Chondrocyte (in vitro differentiated cells): ENCODE measurements at places on chromosomes 5 and 9.
A peak's percentile ranks its signal among the peaks of the same experiment; 100 is the strongest.

GRCh38 chr9:70340572-70340971 lies 73.9 kb downstream of the KLF9 start:
- peaks cover 18% of the 10 kb centered on the region for H3K4me1 ChIP-seq
- no peak for DNase-seq
- no peaks in the 10 kb centered on the region for H3K27me3 ChIP-seq
- H3K36me3 ChIP-seq, result peaks cover 20% of the 10 kb centered on the region
- H3K27ac ChIP-seq, result peak overlapping the region; percentile 22

- H3K4me3 ChIP-seq, result no peak overlapping the region
- peaks cover 27% of the 10 kb centered on the region for H3K4me1 ChIP-seq
- H3K27me3 ChIP-seq, result no peaks in the 10 kb centered on the region
- peaks cover 37% of the 10 kb centered on the region for H3K36me3 ChIP-seq
- peak; percentile 4 for DNase-seq
- H3K27ac ChIP-seq, result peak overlapping the region; percentile 93
Observed at GRCh38 chr5:151037561-151038411, 17.4 kb downstream of the GPX3 start.

DNA sequence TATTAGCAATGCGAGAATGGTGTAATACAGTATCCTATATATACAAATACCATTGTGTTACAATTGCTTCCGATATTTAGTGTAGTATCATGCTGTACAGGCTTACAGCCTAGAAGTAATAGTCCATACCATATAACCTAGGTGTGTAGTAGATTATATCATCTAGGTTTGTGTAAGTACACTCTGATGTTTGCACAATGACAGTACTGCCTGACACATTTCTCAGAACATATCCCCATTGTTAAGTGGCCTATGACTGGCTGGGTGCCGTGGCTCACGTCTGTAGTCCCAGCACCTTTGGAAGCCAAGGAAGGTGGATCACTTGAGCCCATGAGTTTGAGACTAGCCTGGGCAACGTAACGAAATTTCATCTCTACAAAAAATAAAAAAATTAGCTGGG lies 124.6 kb downstream of the PAM start:
- peaks cover 6% of the 10 kb centered on the region for H3K4me1 ChIP-seq
- no peaks in the 10 kb centered on the region for H3K27me3 ChIP-seq
- no peak overlapping the region for H3K4me3 ChIP-seq
- H3K27ac ChIP-seq, result no peak overlapping the region

DNA sequence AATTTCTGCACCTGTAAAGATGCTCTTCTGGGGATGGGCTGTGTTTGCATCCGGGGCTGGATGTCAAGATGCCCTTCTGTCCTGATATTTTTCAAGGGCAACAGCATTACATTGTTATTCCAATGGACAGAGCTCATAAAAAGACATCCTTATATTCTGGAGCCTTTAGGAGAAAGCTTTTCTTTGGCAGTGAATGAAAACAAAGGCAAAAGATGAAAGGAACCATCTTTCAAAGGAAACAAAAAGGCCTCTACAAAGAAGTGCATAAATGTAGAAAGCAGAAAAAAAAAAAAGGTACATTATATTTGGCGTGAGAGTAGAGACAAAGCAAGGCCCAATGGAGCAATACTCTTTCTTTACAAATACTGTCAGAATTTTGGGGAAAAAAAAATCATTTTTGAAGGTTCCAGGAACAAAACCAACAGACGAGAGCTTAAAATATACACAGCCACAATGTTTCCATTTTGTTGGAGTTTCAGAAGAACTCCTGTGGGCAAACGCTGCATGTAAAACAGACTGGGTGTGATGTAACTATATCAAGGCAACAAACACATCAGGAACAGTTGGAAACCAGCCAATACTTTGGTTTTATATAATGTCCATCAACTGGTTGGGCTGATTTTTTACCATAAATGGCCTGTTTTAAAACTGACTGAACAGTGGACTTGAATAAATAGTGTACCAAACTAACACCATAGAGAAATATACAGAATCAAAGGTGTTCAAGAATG lies 885.6 kb upstream of the DMAC1 start:
- H3K27ac ChIP-seq, result no peak overlapping the region
- no peak for DNase-seq
- no peak overlapping the region for H3K4me3 ChIP-seq
- H3K27me3 ChIP-seq, result no peaks in the 10 kb centered on the region
- H3K36me3 ChIP-seq, result no peaks in the 10 kb centered on the region

DNA sequence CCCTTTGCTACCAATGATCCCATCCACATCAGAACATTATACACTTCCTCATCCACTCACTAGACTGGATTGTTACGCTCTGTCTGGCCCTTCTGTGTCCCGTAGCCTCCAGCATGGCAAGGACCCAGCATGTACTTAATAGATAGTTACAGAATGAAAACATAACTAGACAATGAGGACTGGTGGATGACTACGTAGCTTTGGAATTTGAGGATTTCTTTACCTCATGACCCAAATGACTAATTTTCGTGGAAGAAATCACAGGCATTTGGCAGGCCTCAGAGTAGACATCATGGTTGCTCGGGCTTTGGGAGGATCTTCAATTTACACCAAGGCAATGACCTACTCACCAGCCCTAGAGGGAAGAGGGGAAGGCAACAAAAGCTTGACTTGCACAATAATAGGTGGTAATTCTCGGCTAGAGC lies 299.8 kb downstream of the TLE1 start:
- H3K4me3 ChIP-seq, result no peak overlapping the region
- no peaks in the 10 kb centered on the region for H3K27me3 ChIP-seq
- H3K4me1 ChIP-seq, result peaks cover 24% of the 10 kb centered on the region
- H3K36me3 ChIP-seq, result no peaks in the 10 kb centered on the region
- DNase-seq, result no peak

DNA sequence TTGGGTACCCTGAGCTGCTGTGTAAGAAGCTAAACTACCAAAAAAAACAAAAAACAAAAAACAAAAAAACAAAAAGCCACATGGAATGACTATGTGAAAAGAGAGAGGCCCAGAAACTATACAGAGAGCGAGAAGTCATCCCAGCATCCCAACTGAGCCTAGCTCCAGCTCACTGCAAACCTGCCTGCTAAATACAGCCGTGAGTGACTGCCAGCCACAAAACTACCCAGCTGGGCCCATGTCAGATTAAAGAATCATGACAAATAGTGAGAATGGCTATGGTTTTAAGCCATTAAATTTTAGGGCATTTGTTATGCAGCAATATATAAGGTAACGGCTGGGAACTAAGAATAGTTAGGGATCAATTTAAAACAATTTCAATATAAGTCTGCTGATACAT lies 335.1 kb upstream of the PDE4D start:
- H3K4me1 ChIP-seq, result no peaks in the 10 kb centered on the region
- no peak overlapping the region for H3K27ac ChIP-seq
- H3K36me3 ChIP-seq, result no peaks in the 10 kb centered on the region
- H3K27me3 ChIP-seq, result no peaks in the 10 kb centered on the region
- no peak overlapping the region for H3K4me3 ChIP-seq

- no peak for DNase-seq
Observed at GRCh38 chr9:2526071-2526828, 95.3 kb upstream of the VLDLR start.

- peak overlapping the region; percentile 71 for H3K4me3 ChIP-seq
- H3K4me1 ChIP-seq, result peaks cover 21% of the 10 kb centered on the region
Observed at GRCh38 chr9:127608104-127608966, 3.7 kb upstream of the STXBP1 start.

GRCh38 chr5:74107899-74108298 lies 481.9 kb downstream of the ARHGEF28 start:
- peaks cover 1% of the 10 kb centered on the region for H3K36me3 ChIP-seq
- H3K27ac ChIP-seq, result no peak overlapping the region
- H3K4me3 ChIP-seq, result no peak overlapping the region

DNA sequence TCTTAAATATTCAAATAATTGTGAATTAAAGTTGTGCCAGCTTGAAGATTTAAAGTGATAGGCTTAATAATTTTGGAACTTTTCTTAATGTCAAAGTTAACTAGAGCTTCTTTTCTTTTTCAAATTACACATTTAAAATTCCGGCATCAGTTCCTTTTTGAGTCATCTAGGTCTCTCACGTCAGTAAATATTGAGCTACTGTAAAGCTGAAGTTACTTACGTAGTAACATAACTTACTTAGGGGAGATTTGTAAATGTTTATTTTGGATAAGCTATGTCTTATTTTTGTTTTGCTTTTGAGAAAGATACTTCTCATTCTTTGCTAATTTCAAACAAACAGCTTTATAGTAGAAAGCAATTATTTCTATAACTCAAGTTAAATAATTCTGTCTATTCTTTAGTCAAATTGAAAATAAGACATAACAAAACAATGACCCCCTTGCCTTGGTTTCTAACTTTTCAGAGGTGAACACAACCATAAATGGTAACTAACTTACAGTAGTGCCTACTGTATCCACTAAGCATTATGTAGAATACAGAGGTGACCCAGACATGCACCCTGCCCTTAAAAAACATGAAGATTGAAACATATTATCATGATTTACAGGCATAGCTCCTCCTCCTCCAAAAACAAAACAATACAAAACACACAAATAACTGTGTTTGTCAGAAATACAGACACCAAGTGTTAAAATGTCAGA lies 29.8 kb downstream of the CD274 start:
- no peak overlapping the region for H3K27ac ChIP-seq
- H3K36me3 ChIP-seq, result no peaks in the 10 kb centered on the region
- no peaks in the 10 kb centered on the region for H3K4me1 ChIP-seq
- H3K4me3 ChIP-seq, result no peak overlapping the region
- H3K27me3 ChIP-seq, result no peaks in the 10 kb centered on the region
- no peak for DNase-seq

GRCh38 chr5:75550597-75550996 lies 38.9 kb downstream of the POLK start:
- no peak overlapping the region for H3K27ac ChIP-seq
- H3K4me1 ChIP-seq, result peaks cover 10% of the 10 kb centered on the region
- peaks cover 21% of the 10 kb centered on the region for H3K36me3 ChIP-seq
- no peak for DNase-seq

- H3K27ac ChIP-seq, result no peak overlapping the region
- peaks cover 5% of the 10 kb centered on the region for H3K4me1 ChIP-seq
- H3K36me3 ChIP-seq, result no peaks in the 10 kb centered on the region
- no peaks in the 10 kb centered on the region for H3K27me3 ChIP-seq
Observed at GRCh38 chr9:99415606-99416005, 193.5 kb downstream of the SEC61B start.

DNA sequence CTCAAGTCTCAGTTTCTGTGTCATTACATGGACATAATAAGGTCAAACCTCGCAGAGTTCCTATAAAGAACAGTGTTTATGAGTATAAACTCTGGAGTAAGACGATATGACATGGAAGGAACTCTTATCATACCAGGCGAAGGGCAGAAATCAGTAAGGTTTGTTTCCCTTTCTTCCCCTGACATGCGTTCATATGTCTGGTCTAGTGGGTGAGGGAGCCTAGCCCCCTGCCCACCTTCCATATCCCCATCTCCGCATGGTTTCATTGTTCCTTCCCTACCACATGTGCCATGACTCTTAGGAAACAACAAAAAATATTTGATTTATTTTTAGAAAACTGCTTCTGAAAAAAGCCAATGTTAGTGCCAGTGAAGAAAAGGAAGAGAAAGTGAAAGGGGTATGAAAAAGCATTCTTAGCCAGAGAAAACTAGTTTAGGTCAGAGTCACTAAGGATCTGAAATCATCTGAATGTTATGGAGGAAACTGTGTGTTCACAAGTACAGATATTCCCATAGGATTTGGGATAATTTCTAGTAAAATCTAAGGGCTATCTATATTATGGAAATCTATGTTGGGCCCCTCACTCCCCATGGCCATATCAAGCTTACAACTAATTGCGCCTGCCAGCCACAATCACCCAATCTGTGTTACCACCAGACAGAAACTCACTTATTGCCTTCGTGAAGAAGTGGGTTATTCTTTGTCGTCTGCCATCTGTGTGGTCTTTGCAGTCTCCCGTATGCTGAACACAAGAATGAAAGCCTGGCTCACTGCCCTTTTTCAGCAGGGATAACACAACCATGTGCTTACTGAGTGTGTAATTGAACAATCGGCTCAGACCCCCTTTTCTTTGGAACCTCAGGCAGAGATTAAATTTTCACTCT lies 19.9 kb upstream of the HMHB1 start:
- peaks cover 13% of the 10 kb centered on the region for H3K4me1 ChIP-seq
- H3K27me3 ChIP-seq, result no peaks in the 10 kb centered on the region
- DNase-seq, result no peak
- H3K27ac ChIP-seq, result peak overlapping the region; percentile 74
- no peaks in the 10 kb centered on the region for H3K36me3 ChIP-seq

DNA sequence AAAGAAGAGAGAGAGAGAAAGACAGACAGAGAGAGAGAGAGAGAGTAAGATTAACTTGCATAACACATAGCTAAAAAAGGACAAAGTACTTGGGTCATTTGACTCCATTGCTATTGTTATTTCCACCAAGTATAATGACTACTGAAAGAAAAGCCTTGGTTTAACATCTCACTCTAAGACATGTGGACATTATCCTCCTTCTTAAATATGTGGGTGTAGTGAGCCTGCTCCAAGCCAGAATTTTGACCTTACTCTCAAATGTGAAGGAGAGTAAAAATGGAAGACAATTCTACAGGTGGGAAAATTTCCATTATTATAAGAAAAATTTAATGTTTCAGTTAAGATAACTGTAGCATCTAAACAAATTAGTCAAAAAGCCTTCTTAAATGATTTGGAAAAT lies 8.5 kb upstream of the MARCOL start:
- DNase-seq, result no peak
- no peaks in the 10 kb centered on the region for H3K36me3 ChIP-seq
- no peak overlapping the region for H3K27ac ChIP-seq

GRCh38 chr5:57683036-57683630 lies 200.5 kb upstream of the ACTBL2 start:
- H3K36me3 ChIP-seq, result no peaks in the 10 kb centered on the region
- no peak overlapping the region for H3K4me3 ChIP-seq
- H3K4me1 ChIP-seq, result peaks cover 11% of the 10 kb centered on the region
- no peak for DNase-seq
- no peaks in the 10 kb centered on the region for H3K27me3 ChIP-seq
- H3K27ac ChIP-seq, result no peak overlapping the region

GRCh38 chr5:139648205-139649081 lies at the start of gene CXXC5:
TSS of gene CXXC5 (plus strand) at chr5:139648349. CDS start at chr5:139680524, 32,175 bp downstream.
- H3K4me3 ChIP-seq, result peak within 1 kb of the TSS; percentile 99
- H3K27me3 ChIP-seq, result no peaks in the 10 kb centered on the region
- H3K4me1 ChIP-seq, result peaks cover 36% of the 10 kb centered on the region
- DNase-seq, result peak; percentile 96
- H3K27ac ChIP-seq, result peak within 1 kb of the TSS; percentile 41

GRCh38 chr9:116133163-116133562 lies 20.4 kb upstream of the PAPPA start:
- DNase-seq, result no peak
- H3K4me3 ChIP-seq, result no peak overlapping the region
- H3K27ac ChIP-seq, result no peak overlapping the region
